ENCODE measurements at places on chromosomes 1 and 21.

GRCh38 chr21:14259747-14260146 is 43.8 kb downstream of the RBM11 start:
- peak; percentile 65 for DNase-seq

DNA sequence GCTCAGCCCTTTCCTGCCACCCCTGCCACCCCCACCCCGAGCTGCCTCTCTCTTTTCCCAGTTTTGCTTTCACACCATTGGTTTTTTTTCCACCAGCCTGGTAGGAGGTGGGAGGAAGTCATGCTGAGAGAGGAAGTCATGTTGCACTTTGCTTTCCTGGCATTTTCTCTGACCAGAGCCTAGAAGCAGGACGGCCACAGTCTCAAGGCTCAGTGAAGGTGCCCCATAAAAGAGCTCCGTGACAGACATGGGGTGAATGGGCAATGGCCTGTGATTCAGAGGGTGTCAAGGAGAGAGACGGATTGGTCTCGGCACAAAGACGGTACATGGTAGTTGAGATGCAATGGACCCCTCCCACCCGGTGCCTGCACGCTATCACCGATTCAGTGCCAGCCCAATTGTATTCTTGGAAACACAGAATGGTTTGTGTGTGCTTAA is 42.1 kb upstream of the DMRTB1 start:
- no peak for DNase-seq

DNA sequence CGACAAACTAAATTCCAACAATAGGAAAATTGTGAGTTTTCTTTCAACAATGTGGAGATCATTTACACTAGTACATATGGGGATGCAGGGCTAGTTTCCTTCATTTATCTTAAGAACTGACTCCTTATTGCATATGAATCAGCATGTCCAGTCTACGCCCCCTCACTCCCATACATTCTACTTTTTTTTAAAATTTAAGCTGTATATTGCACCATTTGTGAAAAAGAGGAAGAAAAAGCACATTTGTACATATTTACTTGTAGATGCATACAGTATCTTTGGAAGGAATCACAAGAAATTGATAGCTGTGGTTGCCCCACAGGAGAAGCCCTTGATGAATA is 15.9 kb downstream of the VPS26C start:
- no peak for DNase-seq

GRCh38 chr1:30374400-30375070 is 348.9 kb downstream of the MATN1 start:
- no peak for DNase-seq

- no peak for DNase-seq
Observed at GRCh38 chr1:174768949-174769348, 230.8 kb upstream of the CACYBP start.

DNA sequence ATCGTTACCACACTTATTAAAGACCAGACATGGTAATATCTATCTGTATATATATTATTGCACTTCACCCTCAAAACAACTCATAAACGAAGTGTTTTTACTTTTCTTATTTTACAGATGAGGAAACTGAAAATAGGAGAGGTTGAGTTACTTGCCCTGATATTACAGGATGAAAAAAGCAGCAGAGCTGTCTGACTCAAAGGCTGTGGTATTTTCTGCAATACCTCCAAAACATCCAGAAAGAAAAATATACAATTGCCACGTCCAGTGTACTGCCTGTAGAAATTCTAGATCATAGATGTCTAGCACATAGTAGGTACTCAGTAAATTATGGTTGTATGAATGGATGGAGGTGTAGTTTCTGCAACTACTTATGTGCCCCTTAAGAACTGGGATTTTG is 5.2 kb upstream of the TARBP1 start:
- no peak for DNase-seq

- peak; percentile 6 for DNase-seq
Observed at GRCh38 chr1:3419415-3420204, 34.9 kb upstream of the ARHGEF16 start.

DNA sequence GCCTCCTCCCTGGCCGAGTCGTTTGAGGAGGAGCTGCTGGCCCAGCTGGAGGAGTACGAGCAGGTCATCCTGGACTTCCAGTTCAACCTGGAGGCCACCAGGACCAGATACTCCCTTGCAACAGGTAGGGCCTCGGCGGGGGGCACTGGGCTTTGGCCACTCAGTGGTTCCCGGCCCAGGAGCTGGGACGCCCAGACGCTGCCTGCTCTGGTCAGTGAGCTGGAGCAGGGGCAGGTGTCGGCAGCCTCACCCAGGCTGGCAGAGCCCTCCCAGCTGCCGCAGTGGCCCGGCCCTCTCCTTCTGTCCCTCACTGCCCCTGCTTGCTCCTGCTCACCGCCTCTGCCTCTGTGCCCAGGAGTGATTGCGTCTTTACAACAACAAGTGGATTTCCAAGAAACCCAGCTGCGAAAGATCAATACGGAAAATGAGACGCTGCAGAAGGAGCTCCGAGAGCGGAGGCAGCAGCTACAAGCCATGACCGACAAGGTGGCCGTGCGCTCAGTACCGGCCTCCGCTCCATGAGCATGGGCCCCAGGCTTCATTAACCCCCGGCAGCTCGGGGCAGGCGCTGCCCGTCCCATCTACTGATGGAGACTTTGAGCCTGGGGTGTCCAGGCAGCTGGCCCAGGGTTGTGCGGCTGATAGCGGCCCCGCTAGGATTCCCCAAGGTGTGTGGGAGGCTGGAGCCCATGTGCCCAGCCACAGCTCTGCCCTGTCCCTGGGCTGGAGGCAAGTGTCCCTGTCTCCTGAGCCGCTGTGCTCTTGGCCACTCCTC is 9.0 kb upstream of the SMIM1 start:
- DNase-seq: no peak

DNA sequence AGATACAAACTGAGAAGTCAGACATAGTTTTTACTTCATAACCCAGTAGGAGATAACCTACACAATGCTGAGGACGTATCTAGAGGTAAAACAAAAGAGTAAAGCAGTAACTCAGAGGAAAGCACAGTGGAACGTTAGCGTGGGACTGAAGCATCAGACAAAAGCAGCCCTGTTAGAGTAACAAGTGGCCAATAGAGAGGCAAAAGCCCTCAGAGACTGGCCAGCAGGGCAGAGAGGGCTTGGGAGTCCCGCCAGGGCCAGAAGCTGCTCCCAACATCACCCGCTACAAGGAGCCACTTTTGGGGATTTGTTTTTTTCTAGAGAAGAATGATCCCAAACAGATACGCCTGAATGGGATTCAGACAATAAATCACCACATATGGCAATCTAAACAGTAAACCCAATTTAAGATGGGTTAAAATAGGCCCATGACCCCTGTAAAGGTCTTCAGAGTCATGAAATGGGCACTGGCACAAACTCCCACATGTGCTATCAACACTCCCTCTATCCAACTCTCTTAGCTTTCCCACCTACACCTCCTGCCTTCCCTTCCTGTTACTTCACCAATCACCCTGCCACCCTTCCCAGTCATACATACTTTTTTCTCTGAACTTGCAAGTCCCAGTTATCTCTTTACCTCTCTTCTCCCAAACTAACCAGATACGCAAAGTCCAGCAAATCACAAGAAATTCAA is 17.2 kb downstream of the TADA1 start:
- DNase-seq: no peak

DNA sequence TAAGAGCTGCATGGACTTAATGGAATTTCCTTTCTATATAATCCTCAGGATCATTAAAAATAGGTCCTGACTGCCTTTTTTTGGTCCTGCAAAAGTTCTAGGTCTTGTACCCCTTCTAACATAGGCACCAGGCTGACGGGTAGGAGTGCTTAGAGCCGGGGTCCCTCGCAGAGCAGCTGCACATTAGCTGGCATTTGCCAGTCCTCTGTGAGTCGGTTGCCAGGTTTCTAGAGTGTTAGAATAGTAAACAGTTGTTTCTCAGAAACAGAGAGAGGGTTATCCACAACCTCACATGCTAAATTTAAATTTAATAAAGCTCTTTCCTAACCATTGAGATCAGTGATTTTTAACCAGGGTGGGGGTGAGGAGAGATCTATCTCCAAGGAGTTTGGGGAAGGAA is 35.4 kb upstream of the HEATR1 start:
- DNase-seq: no peak

- DNase-seq: peak; percentile 76
Observed at GRCh38 chr1:213123536-213123935, 72.5 kb downstream of the RPS6KC1 start.

DNA sequence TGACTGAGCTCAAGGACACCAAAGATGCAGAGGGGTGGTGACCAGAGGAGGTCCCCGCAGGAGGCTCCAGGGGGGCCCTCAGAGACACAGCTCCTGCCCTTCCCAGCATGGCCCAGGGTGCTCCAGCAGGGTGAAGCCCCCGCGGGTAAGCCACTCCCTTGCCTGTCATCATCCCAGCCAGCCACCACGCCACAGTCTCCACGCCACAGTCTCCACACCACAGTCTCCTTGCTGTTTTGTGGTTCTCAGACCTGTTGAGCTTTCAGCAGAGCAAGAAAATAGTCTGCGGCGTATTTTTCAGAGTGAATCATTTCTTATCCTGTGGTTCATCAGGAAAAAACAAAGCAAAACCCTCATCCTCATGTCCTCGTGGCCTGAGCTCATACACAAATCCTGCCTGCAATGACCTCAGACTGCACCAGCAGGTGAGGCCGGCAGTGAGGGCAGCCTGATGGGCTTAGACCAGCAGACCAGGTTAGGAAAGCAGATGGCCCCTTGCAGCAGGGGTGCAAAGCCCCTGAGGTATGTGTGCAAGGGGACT is 25.7 kb upstream of the ABCG1 start:
- peak; percentile 82 for DNase-seq

- DNase-seq: no peak
Observed at GRCh38 chr1:5913078-5913845, 79.0 kb downstream of the NPHP4 start.

- peak; percentile 37 for DNase-seq
Observed at GRCh38 chr21:17602874-17603273, 9.8 kb downstream of the BTG3 start.

- no peak for DNase-seq
Observed at GRCh38 chr1:114482585-114482984, 28.4 kb downstream of the TRIM33 start.

GRCh38 chr21:25850126-25850842 is 115.5 kb downstream of the GABPA start:
- no peak for DNase-seq

DNA sequence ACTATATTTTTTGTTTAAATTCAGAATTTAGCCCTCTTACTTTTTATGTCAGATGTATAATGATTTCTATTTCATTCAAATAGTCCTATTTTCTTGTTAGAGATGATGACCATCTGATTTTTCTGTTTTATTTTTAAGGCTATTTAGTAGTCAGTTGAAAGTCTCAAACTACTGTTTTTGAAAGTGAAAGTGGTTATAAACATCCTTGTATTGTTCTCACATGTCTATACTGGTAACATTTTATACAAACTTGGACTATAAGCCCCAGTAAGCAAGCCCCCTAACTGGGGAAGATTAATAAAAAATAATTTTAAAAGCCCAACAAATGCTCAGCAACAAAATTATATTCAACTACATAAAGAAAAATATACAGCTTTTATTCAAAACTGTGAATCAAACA is 271.3 kb upstream of the RGS18 start:
- DNase-seq: peak; percentile 0

DNA sequence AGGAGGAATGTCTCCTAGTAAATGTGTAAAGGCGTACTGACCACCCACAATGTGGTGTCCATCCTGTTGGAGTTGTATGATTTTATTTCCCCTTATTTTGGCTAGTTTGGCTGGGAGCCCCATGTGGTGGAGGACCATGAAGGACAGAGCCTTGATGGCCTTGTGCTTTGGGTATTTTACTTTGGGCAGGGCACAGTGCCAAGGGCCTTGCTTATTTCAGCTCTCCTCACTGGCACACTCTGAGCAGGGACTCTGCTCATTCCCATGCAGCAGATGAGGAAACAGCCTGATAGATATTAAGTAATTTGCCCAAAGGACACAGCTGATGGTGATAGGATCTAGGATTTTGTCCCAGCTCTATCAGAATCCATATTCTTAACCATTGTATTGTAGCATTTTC is 50.2 kb downstream of the SMYD2 start:
- no peak for DNase-seq

DNA sequence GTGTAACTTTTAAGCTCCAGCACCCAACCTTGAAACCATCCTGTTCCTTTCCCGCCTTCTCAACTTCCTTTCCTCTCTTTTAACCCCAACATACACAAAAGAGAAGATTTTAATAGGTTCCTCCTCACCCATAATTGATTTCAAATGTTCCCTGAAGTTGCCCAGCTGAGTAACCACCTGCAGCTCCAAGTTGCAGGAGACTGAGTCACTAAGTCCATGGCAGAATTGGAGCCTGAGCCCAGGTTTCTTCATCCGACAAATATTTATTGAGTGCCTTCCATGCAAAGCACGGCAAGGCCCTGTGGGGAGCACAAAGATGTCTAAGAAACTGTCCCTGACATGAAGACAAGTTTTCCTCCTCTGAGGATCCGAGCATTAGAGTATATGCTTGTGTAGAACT is 97.7 kb downstream of the PAPPA2 start:
- DNase-seq: no peak

GRCh38 chr21:36988536-36988935 is 18.0 kb upstream of the RIPPLY3 start:
- no peak for DNase-seq

DNA sequence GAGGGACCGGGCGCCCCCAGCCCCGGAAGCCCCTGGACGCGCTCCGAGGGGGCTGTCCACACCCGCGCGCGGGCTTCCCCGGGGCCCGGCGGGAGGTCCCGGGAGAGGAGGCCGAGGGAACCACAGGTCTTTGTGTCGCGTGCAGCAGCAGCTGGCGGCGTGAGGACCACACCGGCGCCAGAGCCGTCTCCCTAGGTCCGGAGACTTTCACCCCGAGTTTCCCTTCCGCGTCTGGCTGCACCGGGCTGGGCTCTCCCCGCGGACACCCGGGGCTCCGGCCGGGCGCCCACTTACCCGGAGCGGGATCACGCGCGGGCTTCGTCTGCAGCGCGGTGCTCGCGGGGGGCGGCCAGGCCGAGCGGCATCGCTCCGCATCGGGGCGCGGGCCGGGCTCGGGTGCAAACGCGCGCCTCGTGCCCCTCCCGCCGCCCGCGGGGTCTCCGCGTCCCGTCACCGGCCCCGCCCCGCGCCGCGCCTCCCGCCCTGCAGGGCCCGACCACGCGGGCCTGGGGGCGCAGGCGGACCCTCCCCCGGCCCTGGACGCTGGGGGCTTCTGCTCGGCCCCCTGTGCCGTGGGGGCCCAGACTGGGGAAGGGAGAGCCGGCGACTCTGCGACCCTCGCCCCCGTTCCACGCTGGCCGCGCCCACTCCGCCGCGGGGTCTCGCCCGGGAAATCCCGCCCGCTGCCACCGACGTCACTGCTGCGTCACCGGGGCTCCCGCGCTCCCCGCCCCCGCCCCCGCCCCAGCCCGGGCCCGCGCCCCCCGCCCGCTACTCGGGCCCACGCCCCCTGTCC is at the start of gene GNG4:
Gene GNG4, minus strand, starts transcription at position 417 of the 796 bp plus-strand sequence. CDS start 65,946 bp downstream, outside the sequence.
- no peak for DNase-seq

DNA sequence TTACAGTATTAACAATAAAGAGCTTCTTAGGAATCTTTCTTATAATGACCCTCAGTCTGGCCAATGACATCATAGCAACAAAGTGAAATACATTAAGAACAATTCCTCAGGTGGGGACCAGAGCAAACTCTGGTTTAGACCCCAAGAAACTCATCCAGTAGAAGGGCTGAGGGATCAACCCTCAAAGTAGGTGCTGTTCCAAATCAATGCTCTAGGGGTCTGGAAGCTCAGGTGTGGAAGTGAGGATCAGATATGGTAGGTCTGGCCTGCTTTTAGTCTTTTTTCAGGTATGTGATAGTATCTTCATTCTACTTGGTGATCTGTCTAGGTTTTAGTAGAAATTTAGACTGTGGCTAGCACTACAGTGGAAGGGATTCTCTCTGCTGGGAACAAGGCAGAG is 291.7 kb downstream of the PDE4B start:
- DNase-seq: no peak

- DNase-seq: no peak
Observed at GRCh38 chr1:26158908-26159742, at the start of gene FAM110D. TSS of gene FAM110D (plus strand) at chr1:26159079. CDS start at chr1:26161292, 2,213 bp downstream.

GRCh38 chr1:157540852-157541251 is 11.5 kb downstream of the FCRL5 start:
- no peak for DNase-seq

All from cardiac fibroblast (primary cell).